ENCODE measurements at places on chromosomes 1 and 21.
A peak's percentile ranks its signal among the peaks of the same experiment; 100 is the strongest.

- no peak for DNase-seq
Observed at GRCh38 chr1:36273024-36273423, 33.1 kb upstream of the SH3D21 start.

DNA sequence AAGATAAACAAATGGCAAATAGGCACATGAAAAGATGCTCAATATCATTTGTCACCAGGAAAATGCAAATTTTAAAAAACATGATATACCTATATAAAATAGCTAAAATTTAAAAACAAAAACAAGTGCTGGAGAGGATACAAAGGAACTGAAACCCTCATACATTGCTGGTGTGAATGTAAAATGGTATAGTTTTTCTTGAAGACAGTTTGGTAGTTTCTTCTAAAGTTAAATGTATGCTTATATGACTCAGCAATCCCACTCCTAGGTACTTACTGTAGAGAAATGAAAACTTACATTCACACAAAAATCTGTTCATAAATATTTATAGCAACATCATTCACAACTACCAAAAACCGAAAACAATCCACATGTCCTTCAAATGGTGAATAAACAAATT, 11.2 kb downstream of the TAF12 start:
- no peak for DNase-seq

DNA sequence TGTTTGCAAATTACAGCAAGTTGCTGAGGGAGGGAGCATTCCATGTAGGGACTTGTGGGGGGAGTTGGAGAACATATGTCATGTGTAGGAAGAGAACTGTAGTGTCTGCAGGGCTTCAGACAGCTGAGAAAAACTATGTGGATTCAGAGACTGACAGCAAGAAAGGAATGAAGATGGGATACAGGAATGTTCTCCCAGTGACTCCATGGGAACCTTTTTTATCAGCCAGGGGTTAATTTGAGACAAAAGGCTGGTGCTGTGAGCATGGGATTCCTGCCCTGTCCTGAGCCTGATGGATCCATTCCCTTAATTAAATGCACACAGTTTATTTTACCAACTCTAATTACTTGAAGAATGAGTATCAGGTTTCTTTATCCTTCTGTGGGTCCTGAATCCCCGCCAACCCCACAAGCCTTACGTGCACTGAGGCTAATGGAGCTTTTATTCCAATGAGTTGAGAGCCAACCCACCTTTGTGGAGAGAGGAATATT, 26.5 kb upstream of the PLXNA2 start:
- peak; percentile 2 for DNase-seq

- no peak for DNase-seq
Observed at GRCh38 chr1:55288245-55288644, 73.1 kb upstream of the USP24 start.

Measured in NCI-H2081 (cell line).